ENCODE measurements at places on chromosomes 13 and 19. TPM values are rescaled to one million over a fixed set of nuclear protein-coding genes. Genes with fewer than 3 reads are reported as not detected.
A peak's percentile ranks its signal among the peaks of the same experiment; 100 is the strongest.

DNA sequence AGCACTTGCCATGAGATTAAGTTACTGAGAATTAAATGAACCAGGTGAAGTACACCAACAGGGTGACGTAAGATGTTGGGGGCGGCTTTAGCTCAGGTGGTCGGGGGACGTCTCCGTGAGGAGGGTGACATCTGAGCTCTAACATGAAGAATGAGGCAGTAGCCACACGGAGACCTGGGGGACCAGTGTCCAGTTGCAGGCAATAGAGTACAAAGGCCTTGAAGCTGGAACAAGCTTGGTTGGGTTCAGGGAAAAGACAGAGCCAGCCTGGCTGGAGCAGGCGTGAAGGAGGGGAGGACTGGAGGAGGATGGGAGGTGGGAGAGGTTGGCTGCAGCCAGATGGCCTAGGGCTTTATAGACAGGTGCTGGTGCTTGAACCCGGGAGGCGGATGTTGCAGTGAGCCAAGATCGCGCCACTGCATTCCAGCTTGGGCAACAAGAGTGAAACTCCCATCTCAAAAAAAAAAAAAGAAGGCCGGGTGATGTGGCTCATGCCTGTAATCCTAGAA lies 1.6 kb downstream of the SPINT2 start:
- no peak for DNase-seq

- DNase-seq, result no peak
Observed at GRCh38 chr13:103469771-103470170, 403.6 kb upstream of the SLC10A2 start.

GRCh38 chr19:49712397-49712859 lies 21.5 kb downstream of the CPT1C start:
- DNase-seq, result no peak

DNA sequence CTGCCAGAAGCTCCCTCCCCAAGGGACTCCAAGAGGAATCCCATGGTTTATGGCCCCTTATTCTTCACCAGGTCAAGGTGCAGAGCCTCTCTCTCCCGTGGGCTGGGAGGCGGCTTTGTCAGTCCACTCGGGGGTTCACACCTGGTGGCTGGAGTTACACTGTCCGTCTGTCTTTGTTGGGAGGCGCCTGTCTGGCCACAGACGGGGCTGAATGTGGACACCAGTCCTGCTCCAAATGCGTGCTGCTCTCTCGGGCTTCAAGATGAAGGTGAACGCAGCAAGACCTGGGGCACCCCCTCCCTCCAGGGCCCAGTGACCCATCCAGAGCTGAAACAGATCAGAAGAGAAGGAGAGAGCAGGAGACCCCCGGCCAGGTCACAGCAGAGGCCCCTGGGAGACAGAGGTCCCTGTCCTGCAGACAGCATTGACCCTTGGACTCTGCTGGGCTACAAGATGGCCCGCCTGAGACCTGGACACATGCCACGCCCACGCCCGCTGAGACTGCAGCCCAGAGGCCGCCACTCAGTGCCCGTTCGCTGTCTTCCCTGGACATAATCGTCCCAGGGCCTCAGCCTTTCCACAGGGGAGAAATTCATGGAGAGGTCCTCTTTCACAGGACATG lies 29.9 kb upstream of the TUBGCP3 start:
- no peak for DNase-seq

DNA sequence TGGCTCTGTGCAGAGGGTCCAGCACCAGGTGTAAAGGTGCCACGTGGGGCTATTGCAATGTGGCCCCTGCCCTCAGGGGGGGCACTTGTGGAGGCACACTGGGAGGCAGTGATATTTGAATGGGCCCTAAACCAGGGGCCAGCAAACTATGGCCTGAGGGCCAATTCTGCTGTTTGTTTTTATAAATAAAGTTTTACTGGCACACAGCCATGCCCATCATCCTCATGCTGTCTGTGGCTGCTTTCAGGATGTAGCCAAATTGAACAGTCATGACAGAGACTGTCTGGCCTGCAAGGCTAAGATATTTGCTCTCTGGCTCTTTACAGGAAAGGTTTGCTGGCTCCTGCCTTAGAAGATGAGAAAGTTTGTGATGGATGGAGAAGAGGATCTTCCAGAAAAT lies 33.9 kb upstream of the RANBP3 start:
- DNase-seq, result no peak

DNA sequence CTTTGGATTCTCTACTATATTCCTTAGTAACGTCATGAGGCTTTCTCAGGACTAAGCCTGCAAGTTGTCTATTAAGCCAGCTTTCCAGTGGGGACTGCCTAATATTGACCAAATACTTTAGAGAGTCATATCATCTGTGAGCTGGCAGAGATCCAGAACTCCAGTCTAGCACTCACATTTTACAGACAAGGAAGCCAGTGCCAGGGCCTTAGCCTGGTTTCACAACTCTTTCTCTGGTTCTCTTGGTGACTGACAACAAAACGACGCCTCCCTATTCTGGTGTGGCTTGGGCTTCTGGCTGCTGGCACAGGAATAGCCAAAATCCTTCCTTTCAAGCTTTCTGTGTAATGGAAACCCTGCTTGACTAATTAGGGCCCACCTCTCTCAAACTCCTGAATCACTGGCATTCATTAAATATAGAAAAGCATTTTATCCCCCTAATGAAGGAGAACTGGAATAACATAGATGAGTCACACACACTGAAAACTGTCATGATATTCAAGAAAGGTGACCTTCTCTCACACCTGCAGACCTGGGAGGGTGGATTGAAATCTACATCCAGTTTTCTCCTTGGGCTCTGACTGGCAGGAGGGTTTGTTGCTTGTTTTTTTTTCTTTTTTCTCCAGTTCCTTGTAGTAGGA lies 75.2 kb upstream of the UBL3 start:
- DNase-seq, result no peak

DNA sequence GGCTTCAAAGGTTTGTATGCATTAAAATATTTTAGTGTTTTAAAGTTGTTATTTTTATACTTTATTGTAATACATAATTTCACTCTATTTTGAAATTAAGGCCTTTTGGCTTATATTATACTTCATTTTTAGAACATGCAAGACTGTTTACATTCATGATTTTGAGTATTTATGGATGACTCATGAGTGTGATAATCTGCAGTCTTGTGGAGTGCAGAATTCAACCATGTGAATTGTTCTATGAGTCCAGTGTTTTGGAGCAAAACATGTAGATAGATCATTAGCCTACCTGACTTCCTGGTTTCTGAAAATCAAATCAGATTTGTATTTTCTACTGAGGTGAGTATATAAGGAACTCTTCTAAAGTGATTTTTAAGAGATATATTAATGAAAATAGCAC lies 241.8 kb downstream of the PCCA start:
- DNase-seq, result no peak

- no peak for DNase-seq
Observed at GRCh38 chr13:26216042-26216441, 6.1 kb downstream of the RNF6 start.

DNA sequence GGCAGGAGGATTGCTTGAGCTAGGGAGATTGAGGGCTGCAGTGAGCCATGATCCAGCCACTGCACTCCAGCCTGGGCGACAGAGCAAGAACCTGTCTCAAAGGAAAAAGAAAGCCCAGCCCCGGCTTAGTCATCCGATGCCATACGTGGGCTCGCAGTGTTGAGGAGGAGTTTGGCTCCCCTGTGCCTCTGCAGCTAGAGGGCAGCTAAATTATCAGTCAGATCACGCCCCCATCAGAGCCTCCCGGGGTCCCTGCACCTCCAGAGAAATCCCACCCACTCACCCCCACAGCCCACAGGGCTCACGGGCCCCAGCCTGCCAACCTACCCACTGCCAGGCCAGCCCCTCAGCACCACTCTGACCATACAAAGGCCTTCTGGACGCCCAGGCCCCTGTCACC lies 27.6 kb downstream of the MAU2 start:
- DNase-seq, result no peak

GRCh38 chr19:49475191-49475917 lies 1.3 kb downstream of the FLT3LG start:
- DNase-seq, result no peak

- peak; percentile 17 for DNase-seq
Observed at GRCh38 chr13:30906411-30907051, 460 bp downstream of the MEDAG start.

DNA sequence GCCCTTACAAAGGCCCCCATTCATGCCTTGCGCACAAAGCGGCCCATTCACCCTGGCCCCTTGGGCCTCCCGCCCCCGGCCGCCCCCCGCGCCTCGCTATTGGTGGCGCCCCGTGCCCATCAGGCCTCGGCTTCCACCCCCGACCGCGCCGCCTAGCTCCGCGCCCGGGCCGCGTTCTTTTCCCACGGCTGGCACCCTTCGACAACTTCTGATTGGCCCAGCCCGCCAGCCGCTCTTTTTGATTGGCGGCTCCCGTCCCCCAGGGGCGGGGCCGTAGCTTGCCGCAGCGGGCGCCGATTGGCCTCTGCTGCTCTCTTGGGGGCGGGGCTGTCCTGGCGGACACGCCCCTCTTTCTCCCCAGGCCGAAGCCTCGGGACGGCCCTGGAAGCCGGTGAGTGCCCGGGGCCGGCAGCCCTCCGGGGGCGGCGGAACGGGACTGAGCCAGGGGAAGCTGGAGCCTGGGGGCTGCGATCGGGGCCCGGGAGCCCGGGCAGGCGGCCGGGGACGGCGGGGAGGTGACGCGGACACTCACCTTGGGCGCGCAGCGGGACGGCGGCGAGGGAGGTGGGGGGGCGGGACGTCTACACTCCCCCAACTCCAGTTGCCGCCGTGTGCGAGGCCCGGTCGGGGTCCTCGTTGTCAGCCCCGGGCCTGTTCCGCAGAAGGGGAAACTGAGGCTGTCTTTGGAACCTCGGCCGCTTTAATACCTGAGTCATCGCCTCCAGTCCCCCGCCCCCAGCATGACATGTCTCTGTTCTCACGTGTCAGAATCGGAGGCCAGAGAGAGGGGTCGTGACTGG lies at the start of gene MYH14:
Gene MYH14 (plus strand): TSS at position 342 of the 800 bp plus-strand sequence. CDS start 6,744 bp downstream, outside the sequence.
- DNase-seq, result no peak

- DNase-seq, result no peak
Observed at GRCh38 chr13:112530861-112531260, 57.1 kb downstream of the TUBGCP3 start.

DNA sequence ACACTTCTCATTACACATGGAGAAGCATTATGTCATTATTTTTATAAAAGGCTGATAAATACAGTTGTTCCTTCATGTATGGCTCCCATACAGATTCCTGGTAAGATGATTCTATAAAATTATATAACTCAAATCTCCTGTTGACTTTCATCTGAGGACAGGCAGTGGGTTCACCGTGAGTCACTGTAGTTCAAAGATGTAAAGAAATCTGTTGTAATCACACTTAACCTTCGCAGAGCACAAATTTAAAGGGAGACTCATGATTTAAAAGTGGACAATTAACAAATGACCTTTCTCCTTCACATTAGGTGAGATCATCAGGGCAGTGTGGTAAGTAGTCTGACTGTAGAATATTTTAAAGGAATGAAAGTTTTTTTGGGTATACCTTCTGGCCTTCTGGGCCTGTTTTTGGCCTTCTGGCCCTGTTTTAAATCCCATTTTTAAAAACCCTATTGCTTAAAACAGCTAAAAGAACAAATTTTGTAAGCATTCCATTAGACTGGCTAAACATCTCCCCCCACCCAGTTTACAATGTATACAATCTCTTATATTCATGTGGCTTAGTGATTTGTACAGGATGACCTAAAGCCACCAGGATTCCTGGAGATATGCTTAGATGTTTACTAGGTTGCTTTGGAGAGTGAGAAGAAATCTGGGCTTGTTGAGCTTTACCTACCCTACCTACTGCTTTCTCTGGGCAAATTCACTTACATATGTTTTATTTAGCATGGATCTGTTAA lies 171.2 kb downstream of the ITGBL1 start:
- DNase-seq, result no peak

- no peak for DNase-seq
Observed at GRCh38 chr19:16566161-16566560, 6.1 kb downstream of the SLC35E1 start.

DNA sequence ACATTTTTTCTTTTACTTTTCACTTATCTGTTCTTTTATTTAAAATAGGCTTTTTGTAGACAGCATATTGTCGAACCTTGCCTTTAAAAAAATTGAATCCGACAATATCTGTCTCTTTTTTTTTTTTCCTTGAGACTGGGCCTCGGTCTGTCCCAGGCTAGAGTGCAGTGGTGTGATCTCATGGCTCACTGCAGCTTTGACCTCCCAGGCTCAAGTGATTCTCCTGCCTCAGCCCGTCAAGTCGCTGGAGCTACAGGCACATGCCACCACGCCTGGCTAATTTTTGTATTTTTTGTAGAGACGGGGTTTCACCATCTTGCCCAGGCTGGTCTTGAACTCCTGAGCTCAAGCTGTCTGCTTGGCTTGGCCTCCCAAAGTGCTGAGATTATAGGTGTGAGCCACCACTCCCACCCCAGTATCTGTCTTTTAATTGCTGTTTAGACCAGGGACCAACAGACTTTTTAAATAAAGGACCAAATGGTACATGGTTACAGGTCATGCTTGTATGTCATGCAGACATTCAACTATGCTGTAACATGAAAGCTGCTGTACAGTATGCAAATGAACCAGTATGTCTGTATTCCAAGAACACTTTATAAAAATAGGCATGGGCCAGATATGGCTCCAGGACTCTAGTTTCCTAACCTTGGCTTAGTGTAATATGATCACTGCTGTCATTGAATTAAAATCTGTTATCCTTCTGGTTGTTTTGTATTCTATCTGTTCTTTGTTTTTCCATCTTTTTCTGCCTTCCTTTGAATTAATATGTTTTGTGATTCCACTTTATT lies 80.3 kb downstream of the GJA3 start:
- DNase-seq, result no peak

GRCh38 chr13:24887759-24888158 lies 123.8 kb downstream of the RNF17 start:
- no peak for DNase-seq

- DNase-seq, result no peak
Observed at GRCh38 chr19:35013820-35014754, 14.0 kb downstream of the GRAMD1A start.

- no peak for DNase-seq
Observed at GRCh38 chr13:99297331-99297730, 9.9 kb downstream of the GPR183 start.

GRCh38 chr19:709965-710571 lies 1.3 kb downstream of the PALM start:
- no peak for DNase-seq

Gene CBARP
- total RNA-seq, result 10.4 TPM

Gene ZNF728
- total RNA-seq, result not detected

Gene CDX2
- 0.33 TPM for total RNA-seq

Gene KLC3
- total RNA-seq, result 0.44 TPM

Gene FCER2
- not detected for total RNA-seq

Gene CEACAM20
- total RNA-seq, result not detected

Gene ZNF541
- not detected for total RNA-seq

Gene ZNF112
- total RNA-seq, result 12.3 TPM

Gene AZU1
- total RNA-seq, result 0.21 TPM

Gene MUC16
- total RNA-seq, result not detected

Gene ZNF208
- 1.7 TPM for total RNA-seq

Gene RNF17
- not detected for total RNA-seq

Gene SHISA7
- not detected for total RNA-seq
